ENCODE measurements at places on chromosomes 3 and 15.

DNA sequence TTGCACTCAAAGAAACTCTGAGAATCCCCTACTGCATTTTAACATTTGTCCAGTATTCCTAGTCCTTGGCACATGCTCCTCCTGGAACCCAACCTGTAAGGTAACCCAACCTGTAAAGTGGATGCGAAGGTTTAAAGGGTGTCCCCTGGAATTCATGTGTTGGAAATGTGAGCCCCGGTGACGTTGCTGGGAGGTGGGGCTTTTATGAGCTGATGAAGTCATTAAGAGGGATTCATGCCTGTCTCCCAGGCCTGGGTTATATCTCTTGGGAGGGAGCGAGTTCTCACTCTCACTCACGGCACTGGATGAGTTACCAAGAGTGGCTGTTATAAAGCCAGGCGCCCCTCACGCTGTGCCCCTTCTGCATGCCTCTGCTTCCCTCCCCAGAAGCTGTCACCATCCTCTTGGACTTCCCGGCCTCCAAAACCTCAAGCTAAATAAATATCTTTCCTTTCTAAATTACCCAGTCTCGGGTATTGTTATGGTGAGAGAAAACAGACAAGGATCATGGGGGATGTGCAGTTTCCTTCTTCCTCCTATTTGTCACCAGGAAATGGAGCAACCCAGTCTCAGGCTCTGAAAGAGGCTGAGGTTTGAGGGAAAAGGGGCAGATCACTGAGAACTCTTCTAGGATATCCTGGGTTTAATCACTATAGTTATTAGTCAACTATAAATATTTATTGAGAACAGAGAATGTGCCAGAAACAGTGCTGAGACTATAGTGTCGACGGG lies 7.6 kb downstream of the XXYLT1 start:
- no peak for DNase-seq

GRCh38 chr15:36208868-36209582 lies 370.4 kb upstream of the CDIN1 start:
- DNase-seq = no peak

GRCh38 chr3:193641440-193641775 lies 48.4 kb downstream of the OPA1 start:
- DNase-seq = no peak

DNA sequence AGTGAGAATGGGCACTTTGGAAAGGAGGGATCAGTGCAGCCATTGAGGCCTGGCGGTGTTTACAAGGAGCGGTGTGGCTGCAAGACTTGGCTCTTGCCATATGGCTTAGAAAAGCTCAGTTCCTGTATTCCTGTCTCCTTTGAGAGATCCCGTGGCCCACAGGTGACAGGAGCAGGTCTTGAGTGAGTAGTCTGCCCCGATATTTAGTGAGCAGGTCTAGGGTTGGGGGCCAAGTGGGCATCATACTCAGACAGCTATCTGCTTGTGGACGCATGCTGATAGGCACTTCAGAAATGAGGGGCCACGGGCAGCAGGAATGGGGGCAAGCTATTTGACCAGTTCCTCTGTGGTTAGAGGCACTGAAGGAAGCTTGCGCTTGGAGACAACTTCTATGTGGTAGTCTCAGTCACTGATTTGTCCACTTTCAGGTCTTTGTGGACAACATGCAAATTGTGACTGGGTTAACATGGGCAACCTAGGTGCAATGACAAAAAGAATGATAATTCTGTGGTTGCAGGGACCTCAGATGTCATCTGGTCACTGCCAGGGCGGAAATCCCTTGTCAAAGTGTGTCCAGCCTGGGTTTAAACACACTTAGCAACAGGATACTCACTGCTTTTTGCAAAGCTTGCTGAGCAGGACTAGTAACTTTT lies 1.1 kb downstream of the TMED3 start:
- no peak for DNase-seq

DNA sequence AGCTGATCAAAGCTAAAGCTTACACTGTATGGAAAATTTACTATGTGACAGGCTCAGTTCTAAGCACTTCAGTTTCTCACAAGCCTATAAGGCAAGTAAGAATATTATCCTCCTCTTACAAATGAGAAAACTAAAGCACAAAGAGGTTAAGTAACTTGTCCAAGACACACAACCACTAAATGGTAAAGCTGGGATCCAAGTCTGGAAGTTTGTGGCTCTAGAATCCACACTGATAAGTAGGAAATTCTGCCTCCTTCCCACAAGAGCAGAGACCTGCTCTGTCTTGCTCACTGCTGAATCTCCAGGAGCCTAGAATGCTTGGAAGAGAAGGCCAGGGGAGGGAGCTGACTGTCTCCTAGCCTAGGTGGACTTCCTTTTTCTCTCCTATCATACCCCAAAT lies 60.6 kb downstream of the MAGI1 start:
- no peak for DNase-seq

DNA sequence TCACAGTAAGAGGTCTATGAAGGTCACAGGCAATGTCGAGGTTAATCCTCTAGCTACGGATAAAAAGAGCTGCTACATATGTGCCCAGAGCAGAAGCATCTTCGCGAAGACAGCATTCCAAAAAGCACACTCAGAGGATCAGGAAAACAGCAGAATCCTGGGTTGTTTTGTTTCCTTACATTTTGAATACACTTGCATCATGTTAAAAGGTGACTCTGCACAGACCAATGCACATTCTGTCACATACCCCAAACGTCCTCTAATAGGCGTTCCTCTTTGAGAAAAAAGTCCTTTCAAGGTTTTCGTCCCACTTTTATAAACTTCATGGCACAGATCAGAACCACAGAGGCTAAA lies 52.7 kb downstream of the VGLL4 start:
- DNase-seq = no peak

DNA sequence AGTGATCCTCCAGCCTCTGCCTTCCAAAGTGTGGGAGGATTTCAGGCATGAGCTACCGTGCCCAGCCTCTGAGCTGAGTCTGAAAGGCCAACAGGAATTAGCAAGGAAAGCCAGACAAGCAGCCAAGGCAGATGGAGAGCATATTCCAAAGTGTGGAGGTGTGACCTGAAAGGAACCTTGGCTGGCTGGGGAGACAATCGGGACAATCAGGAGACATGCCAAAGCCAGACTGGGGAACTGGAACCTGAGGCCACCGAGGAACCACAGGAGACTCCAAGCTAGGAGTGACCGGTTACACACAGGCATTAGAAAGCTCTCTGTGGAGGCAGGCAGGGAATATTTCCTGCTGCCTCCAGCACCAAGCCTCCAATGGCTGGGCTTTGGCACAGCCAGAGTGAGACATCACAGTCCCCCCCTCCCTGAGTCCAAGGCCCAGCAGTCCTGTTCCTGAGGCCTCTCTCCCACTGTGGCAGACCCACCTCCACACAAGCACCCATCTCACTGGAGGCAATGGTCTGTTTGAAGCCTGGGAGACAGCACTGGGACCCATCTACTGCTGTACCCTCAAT lies 4.5 kb upstream of the C15orf39 start:
- DNase-seq = no peak

GRCh38 chr3:40379674-40380306 lies 7.2 kb upstream of the ENTPD3 start:
- DNase-seq = no peak

DNA sequence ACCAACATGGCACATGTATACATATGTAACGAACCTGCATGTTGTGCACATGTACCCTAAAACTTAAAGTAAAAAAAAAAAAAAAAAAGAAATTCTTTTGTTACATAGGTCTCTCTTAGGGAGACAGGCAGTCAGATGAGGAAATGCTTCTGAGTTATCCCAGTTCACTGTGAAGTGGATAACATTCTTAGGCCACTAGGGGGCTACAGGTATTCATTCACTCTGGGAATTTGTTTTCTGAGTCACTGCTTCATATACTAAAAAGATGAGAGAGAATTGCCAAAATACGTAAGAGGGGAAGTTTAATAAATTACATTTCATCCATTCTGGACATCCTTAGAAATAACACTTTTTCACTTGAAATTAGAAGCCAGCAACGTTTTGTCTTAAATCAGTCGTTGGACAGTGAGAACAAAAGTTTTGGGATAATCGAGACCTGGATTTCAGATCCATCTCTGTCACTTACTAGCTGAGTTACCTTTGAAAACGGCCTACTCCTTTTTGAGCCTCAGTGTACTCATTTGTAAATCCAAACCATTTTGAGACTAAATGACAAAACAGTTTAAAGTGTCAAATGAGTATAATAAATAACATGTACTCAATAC lies 738.4 kb upstream of the ALCAM start:
- DNase-seq = no peak

GRCh38 chr3:194275291-194275690 lies 75.8 kb downstream of the CPN2 start:
- peak; percentile 53 for DNase-seq

- no peak for DNase-seq
Observed at GRCh38 chr15:51732646-51733045, 4.8 kb downstream of the LYSMD2 start.

DNA sequence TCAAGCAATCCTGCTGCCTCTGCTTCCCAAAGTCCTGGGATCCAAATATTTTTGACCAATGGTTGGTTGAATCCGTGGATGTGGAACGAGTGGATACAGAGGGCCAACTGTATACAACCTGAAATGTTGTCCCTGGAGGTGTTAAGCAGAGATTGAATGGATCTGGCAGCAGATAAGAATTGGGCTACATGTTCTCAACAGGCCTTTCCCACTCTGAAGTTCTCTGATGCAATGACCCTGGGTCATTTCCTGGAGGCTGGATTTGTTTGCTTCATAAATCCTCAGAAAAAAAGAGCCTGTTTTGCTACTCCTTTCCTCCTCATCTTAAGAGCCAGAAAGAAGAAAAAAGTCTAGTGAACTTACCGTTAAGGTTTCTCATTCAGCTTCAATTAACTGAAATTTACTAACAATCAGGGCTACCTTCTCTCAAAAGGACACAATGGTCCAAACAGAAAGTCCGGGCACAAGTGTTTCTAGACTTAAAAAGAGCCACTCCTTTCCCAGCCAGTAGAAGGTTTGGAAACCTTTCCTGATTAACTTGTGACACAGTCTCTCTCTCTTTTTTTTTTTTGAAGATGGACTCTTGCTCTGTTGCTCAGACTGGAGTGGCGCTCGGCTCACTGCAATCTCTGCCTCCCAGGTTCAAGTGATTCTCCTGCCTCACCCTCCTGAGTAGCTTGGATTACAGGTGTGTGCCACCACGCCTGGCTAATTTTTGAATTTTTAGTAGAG lies 6.5 kb downstream of the ARHGEF3 start:
- DNase-seq = no peak

- no peak for DNase-seq
Observed at GRCh38 chr3:111921181-111921580, 57.6 kb upstream of the ABHD10 start.

GRCh38 chr3:52402706-52403270 lies 42.1 kb downstream of the SEMA3G start:
- peak; percentile 7 for DNase-seq

DNA sequence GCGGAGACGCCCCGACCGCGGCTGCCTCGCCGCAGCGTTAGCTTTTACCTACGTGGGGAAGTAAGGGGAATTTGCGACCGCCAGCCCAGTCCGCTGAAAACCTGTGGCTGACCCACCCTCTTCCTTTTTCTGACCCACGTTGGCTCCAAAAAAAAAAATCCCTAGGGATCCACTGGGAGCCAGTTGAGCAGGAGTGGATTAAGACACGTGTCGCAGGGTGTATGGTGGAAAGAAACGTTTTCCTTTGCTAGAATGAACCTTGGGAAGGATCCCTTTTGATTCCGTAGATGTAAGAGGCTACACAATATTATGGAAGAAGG lies 575 bp upstream of the PCYT1A start:
- no peak for DNase-seq

DNA sequence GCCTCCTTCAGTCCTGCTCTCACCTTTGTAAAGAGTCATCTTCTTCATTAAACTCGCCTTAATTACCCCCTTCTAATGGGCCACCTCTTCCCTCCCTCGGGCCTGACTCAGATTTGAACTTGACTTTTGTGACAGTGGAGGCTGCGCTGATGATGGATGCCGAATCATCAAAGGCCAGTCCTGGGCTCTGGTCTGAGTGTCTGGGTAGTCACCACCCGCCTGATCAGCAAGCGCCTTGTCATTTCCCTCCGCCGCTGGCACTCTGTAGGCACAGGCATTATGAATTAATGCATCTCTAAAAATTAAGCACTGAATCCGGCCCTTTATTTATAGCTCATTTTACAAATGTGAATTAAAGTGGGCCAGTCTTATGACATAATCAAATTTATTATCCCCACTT lies 116.7 kb upstream of the PROK2 start:
- no peak for DNase-seq

GRCh38 chr3:100324044-100324443 lies 10.5 kb upstream of the NIT2 start:
- DNase-seq = no peak

GRCh38 chr3:51395493-51396213 lies 4.6 kb downstream of the RBM15B start:
- DNase-seq = no peak

GRCh38 chr3:4949659-4950058 lies 29.6 kb upstream of the BHLHE40 start:
- DNase-seq = no peak

GRCh38 chr3:34920806-34921205 lies 718.5 kb upstream of the ARPP21 start:
- no peak for DNase-seq

DNA sequence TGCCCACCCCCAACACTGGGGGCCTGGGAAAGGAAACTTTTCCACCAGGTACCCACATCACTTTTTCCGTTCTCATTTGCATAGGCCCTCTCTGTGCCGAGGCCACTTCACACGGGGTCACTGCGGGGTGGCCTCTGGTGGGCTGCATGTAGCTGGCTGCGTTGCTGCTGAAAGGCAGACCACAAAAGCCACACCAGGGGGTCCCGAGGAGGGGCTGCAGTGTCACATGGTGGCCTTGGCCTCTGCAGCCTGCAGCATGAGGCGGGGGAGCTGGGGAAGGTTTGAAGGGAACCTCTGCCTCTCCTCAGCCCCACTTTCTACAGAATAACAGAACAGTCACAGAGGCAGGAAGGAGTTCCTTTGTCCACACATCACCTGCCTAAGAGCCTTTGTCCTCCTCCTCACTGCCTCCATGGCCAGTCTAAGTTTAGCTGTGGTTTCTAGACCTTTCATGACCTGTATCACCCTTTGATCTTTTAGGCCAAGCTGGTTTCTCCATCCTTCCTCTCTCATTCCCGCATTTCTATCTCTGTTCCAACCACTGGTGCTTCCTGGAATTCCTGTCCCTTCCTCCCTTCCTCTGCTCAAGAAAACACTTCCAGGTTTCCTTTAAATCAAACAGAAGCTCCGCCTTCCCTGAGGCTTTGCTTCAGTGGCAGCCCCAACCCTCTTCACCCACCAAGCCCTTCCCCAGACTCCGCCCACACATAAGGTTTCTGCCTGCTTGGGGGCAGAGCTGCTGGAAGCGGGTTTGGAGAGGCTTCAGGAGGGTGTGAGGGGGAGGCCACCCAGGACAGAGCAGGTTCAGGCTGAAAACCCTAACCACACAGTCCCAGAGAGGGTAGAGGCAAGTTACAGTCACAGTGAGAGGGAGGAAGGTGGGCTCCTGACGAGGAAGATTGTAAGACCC lies 150.7 kb upstream of the TLE3 start:
- DNase-seq = no peak

GRCh38 chr3:126212620-126213378 lies 32.4 kb upstream of the ALDH1L1 start:
- peak; percentile 65 for DNase-seq

DNA sequence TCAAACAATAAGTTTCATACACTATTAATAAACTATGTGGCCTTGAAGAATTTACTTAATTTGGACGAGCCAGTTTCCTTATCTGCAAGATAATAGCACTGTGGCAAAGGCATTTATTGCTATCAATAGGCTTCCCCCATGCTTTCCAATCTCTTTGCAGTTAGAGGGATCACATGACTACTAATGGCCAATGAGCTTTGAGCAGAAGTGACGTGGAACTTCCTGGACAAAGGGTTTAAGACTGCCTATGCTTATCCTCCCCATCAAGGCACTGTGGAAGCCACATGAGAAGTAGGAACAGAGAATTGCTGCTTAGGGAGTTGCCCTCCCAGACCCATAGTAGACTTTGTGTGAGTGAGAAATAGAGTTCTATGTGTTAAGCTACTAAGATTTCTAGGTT lies 16.7 kb upstream of the ZMAT3 start:
- no peak for DNase-seq

Measured in right hindlimb (tissue), 1 donor.